Activated naive CD4-positive, alpha-beta T cell treated with anti-CD3 and anti-CD28 coated beads, Interleukin-2, amount 50 U/mL, for 16 hours (primary cell): ENCODE measurements at places on chromosomes 5 and 9.

GRCh38 chr9:86794391-86795046, 152.8 kb downstream of the GAS1 start:
- no peak for DNase-seq

- DNase-seq = no peak
Observed at GRCh38 chr5:66744040-66744439, 147.8 kb downstream of the MAST4 start.

- no peak for DNase-seq
Observed at GRCh38 chr5:133483406-133484090, 128.8 kb downstream of the FSTL4 start.

GRCh38 chr9:82991671-82992070, 71.3 kb downstream of the RASEF start:
- DNase-seq = no peak

GRCh38 chr9:105475302-105475701, 27.5 kb downstream of the FSD1L start:
- no peak for DNase-seq

GRCh38 chr5:177444106-177445051, 2.2 kb upstream of the PRR7 start:
- no peak for DNase-seq
